ENCODE measurements at places on chromosomes 11 and 22.

DNA sequence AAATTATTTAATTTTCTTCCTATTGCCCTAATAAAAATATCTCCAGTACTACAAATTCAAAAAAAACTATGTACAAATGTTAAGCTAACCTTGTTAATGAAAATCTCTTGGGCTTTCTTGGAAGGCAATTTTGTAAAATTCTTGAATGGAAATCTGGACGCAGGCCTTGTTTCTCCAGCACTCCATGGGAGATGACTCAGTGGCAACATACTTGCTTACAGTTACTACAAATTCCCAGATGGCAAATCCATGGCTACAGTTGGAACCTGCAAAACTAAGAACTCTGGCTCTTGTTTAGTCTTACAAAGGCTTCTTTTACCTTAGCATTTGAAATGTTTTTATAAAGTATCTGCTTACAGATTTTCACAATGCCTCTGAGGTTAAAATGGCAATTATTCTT, 725.2 kb downstream of the DLG2 start:
- DNase-seq = no peak

GRCh38 chr22:17641269-17641668, 2.7 kb downstream of the BCL2L13 start:
- DNase-seq = no peak

- no peak for DNase-seq
Observed at GRCh38 chr22:30337461-30337778, 10.7 kb upstream of the TBC1D10A start.

GRCh38 chr11:100789500-100789899, 102.4 kb downstream of the ARHGAP42 start:
- no peak for DNase-seq

- no peak for DNase-seq
Observed at GRCh38 chr22:42879371-42880021, 22.4 kb upstream of the ARFGAP3 start.

DNA sequence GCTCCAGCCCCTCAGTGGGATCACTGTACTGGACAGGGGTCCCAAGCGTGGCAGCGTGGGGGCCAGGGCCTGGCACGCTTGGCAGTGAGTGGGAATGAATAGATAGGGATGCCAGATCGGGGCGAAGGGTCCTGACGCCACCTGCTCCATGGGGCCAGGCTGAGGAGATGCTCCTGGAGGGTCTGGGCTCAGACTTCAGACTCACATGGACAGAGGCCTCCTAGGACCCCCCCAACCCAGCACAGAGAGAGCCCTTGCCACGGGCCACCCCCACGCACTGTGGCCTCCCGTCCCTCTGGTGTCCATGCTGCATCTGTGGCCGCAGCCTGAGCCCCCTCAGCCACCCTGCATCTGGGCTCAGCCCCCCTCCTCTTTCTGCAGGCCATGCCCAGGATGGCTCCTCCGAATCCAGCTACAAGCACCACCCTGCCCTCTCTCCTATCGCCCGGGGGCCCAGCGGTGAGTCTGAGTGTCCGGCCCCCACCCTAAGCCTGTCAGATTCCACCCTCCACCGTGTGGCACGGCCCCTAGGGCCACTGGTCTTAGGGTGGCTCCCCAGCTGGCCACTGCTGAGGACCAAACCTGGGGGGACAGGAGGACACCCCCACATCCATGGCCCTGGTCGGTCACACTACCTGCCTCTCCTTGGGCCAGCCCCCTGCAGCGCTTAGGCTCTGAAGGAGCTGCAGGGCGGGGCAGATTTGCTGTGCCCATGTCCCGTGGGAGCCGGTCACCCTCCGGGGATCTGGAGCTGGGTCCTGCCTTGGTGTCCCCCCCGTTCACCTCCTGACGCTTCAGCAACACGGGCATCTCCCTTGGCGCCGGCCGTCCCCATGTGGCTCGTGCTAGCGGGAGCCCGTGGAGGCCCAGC, 2.7 kb downstream of the MUC5AC start:
- DNase-seq = no peak

GRCh38 chr22:49192180-49192856, 635.4 kb downstream of the BRD1 start:
- no peak for DNase-seq

- DNase-seq = no peak
Observed at GRCh38 chr11:87315229-87315628, 277.5 kb downstream of the TMEM135 start.

GRCh38 chr22:26259510-26259909, 90.2 kb downstream of the SEZ6L start:
- DNase-seq = no peak

Measured in stimulated activated CD8-positive, alpha-beta memory T cell treated with anti-CD3 and anti-CD28 coated beads, Interleukin-7, amount 100 ng/mL, for 1 hour (primary cell).